ENCODE measurements at places on chromosomes 7 and 10.

DNA sequence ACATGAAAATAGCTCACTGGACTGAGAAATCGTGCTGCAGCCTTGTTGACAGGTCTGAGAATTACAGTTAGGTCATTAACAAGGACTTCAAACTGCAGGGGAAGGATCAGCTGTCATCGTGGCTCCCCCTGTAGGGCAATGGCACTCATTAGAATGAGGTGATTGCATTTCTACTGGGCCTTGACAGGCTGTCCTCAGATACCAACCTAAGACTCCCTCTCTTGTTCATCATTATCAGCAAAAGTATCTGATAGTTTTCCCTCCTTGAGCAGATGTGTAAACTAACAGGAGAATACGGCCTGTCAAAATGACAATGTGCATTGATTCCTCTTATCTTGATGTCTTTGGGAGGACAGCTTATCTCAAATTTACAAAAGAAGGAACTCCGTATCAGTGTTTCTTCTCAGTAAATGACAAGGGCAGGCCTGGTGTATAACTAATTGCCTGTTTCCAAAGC lies 648.5 kb upstream of the LRRN3 start:
- no peak for DNase-seq

- no peak for DNase-seq
Measured at GRCh38 chr7:17521437-17521836, 223.0 kb downstream of the AHR start.

DNA sequence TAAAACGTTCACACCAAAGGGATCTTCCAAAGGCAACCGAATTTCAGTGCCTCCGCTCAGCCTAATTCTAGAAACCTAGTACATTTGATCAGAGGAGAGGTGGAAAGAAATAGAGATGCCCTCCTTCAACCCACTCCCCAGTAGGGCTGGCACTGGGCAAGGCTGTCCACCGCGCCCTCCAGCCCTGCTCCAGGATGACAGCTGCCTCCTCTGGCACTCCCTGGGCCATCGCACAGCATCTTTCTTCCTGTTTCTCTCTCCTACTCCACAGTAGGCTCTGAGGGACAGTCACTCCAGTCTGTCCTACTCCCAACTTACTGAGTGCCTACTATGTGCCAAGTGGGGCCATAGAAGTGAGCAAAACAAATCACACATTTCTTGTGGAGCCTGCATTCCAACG lies 226.2 kb downstream of the SKIDA1 start:
- no peak for DNase-seq

DNA sequence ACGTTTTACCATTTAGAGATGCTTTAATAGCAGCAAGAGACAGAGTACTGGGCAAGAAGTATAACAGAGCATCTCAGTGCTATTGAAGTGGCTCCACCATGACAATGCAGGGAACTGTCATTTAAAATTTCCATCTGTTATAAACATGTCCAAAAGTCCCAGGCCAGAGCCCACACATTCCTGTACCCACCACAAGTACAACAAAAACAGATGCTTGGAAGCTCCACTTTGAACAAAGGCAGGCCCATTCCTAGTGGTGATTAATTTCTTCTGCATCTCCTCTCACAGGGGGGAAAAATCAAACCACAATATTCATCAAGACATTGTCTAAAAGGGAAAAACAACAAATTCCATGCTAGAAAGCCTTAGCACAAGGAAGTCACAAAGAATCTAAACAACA lies 627.9 kb downstream of the PARD3 start:
- DNase-seq: no peak

- no peak for DNase-seq
Measured at GRCh38 chr10:125448596-125448995, 234.4 kb downstream of the TEX36 start.

DNA sequence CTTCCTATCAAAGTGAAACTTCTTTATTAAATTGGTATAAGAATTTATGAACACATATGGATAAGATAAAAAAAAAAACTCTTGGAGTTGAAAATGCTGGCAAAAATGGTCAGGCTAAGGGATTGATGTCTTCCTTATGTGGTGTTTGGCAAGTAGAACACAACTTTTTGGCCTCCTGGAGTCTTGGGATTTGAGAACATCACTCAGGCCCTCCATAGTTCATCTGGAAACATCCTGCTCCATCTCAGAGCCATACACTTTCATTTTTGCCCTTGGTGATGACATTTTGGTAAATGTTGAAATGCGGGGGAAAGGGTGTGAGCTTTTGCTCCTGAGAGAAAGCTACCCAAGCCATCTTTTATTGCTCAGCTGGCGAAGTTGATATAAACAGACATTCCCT lies 27.5 kb upstream of the BTBD16 start:
- DNase-seq: no peak

DNA sequence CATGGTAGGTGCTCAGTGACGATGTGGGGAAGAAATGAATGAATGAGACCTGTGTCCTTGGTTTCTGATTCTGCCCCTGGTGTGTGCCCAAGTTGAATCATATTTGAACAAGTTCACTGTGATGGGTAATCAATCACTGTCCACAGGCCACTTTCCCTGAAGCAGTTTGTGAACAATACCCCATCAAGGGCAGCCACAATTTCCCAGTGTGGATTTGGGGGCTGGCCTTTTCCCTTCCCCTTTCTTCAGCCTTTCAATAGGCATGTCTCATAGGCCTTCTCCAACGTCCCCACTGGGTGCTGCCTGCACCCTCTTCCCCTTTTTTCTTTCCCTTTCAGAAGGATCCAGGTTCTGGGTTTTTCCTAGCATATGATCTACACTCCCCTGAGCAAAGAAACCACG lies 64.7 kb downstream of the CREB5 start:
- no peak for DNase-seq

DNA sequence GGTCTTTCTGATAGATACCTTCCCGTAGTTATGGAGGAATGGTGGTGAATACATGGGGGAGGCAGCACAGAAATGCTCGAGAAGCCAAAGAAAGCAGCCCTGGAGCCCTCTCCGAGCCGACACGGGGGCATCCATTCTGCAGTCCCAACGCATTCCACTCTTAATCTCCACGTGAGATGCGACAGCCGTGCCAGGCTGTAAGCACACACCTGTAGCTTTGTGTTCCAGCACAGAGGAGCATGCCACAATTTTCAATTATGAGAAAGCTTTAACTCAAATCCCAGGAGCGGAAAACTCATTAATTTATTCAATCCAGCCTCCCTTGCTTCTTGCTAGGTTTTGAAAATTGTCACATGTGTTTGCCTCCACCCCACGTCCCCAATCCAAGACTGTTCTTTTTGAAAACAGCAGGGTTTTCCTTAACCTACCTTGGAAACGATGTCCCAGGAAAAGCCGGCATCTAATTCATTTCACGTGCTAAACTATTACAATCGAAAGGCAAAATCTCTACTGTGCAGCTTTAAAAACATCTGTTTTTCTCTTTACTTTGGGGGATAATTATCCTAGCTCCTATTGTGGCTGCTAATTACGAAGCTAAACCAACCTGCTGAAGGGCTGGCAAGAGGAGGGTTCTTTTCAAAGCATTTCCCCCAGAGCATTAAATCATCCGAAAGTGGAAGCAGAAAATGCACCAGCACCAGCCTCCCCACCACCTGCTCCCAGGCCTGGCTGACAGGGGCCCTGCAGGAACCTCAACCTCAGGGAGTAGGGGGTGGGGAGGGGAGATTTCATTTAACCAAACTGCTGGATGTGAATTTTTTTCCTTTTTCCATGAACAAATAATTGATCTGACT lies 56.0 kb upstream of the CHST15 start:
- DNase-seq: peak; percentile 97

DNA sequence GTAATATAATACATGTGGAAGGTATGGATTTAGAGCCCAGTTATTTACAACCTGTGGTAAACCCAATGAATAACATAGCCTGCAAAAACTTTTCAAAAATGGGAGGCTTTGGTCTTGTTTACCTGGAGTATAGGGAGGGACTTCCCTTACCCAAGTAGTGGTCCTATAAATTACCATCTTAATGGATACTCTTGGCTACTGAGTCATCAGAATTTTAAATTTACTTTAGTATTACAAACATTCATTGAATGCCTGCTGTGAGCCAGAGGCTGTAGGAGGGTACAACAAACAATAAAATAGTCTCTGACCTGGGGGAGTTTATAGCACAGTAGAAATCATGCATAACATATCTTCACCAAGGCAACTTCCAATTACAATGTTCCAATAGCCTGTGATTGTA lies 365.1 kb downstream of the BBS9 start:
- no peak for DNase-seq

DNA sequence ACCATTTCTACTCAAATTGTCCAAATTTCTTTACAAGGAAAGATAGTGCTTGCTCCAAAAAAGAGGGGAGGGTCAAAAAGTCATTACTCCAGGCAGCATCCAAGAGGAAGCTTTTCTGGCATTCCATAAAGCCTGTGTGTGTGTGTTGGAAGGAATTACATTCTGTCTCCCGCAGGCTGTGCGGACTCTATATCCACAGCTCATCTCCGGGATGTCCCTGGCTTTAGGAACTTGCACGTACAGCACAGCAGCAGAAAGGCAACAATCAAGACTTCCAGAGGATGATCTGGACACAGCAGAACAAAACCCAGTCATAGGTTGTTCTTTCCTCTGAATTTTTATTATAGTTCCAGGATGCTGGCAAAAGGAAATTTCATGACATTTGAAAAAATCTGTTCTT lies 94.8 kb downstream of the ITIH5 start:
- no peak for DNase-seq

DNA sequence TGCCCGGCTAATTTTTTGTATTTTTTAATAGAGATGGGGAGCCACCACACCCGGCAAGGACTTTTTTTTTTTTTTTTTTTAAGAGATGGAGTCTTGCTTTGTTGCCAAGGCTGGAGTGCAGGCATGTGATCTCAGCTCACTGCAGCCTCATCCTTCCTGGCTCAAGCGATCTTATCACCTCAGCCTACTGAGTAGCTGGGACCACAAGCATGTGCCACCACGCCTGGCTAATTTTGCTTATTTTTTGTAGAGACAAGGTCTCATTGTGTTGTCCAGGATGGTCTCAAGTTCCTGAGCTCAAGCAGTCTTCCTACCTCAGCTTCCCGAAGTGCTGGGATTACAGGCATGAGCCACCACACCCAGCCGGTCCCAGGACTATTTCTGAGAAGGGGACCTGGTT lies 9.3 kb upstream of the MCU start:
- DNase-seq: no peak

DNA sequence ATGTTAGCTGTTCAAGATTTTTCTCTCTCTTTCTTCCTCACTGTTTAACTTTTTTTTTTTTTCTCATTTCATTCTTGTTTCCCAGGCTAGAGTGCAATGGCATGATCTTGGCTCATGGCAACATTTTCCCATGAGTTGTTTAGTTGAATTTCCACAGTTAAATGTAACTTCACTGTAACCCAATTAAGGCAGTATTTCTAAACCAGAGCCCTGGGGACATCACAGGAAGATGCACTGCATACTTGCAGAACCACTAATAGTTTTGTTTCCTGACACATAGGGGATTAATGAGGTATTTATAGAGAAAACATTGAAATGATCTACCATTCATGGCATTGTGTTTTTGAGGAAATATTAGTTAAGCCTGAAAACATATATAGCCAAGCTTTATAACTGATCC lies 795.6 kb upstream of the GHITM start:
- DNase-seq: no peak

DNA sequence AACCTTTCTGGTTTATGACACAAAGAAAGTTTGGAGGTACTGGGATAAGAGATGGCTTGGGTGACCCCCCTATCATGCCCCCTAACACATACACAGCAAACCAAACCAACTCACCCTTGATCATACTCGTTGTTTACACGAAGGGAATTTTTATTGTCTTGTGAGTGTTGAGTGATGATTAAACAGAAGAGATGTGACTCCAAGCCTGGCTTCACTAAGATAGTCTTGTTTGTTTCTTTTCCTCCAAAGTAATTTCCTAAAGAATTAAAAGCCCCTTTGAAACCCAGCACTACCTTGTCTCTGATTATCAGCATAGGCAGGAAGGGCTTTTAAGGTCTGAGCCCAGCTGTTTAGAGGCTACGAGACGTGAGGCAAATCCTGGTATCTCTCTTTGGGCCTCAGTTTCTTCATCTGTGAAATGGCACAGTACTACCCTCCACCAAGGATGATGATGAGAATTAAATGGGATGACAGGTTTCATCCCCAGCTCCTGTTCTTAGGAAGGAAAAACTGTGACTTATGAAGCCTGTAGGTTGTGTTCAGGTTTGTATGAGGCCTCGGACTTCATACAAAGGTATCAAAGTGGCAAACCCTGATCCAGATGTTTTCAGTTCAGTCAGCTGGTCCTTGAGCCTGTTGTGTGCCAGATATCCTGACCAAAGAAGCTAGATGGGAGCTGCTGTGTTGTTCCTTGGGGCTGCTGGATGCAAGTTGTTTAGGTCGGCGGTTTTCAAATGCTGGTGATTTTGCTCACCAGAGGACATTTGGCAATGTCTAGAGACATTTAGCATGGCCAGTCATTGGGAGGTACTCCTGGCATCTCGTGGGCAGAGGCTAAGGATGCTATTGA lies 51.8 kb downstream of the TCF7L2 start:
- DNase-seq: no peak

GRCh38 chr7:151346470-151346769 lies 4.8 kb downstream of the NUB1 start:
- DNase-seq: no peak

DNA sequence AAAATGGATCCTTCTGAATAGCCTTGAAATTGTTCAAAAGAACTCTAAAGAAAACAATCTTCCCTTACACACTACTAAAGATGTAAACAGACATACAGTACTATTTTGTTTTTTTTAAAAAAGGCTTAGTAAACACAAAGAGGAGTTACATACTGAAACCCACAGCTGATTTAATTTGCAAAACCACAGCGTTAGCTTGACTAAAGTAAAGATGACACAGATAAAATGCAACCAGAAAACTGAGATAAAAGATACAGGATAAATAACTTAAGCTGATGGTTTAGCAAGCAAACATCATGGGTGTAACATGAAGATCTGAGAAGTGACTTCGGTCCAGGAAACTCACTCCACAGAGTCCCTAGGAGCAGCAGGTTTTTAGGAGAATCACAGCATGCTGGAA lies 21.8 kb downstream of the PRKCQ start:
- DNase-seq: no peak

DNA sequence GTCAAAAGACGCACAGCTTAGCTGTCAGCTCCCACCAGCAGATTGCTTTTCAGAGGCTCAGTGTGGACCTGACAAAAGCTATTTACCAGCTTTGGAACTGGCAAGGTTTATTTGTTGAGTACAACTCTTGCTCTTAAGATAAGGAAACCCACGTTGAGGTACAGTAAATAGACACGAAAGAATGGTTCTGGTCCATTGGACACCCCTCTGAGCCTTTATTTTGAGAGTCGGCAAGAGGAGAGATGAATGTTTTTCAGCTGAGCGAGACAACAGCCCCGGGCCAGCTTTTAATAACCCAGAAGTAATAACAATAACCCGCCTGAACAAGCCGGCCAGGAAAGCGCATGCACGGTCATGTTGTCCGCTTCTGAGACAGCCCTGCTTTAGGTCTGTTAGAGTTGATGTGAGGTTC lies 49.0 kb downstream of the WNT2 start:
- no peak for DNase-seq

- DNase-seq: no peak
Measured at GRCh38 chr10:18542832-18543231, 108.6 kb downstream of the NSUN6 start.

DNA sequence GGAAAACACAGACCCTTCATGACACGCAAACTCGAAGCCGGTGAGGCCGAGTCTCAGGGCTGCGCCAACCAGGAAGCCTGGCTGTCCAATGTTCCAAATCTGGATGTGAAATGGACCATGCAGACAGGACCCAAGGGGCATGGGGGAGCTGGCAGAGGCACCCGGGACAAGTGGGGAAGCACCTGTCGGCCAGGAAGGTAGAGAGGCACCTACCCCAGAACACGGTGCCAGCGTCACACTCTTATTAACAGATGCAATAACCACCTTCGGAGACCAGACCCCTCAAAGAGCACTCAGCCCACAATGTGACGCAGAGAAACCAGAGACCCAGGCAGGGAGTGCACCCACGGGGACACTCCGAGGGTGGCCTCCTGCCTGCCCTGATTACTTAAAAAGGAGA lies 88.3 kb upstream of the PDGFA start:
- DNase-seq: no peak
